CD4-positive, alpha-beta memory T cell (primary cell): ENCODE measurements at places on chromosomes 7 and 10. TPM values are rescaled to one million over a fixed set of nuclear protein-coding genes. Genes with fewer than 3 reads are reported as not detected.

The LYZL2 gene
- not detected for polyA plus RNA-seq

The GFRA1 gene
- polyA plus RNA-seq = not detected

The SOSTDC1 gene
- polyA plus RNA-seq = not detected

The WAPL gene
- 33.3 TPM for polyA plus RNA-seq

The HOGA1 gene
- not detected for polyA plus RNA-seq

The MEOX2 gene
- polyA plus RNA-seq = not detected

The STEAP4 gene
- polyA plus RNA-seq = not detected

The CABCOCO1 gene
- polyA plus RNA-seq = not detected

The HOXA11 gene
- polyA plus RNA-seq = not detected

The IGFBP3 gene
- polyA plus RNA-seq = 10.4 TPM

The GPR146 gene
- polyA plus RNA-seq = 22.2 TPM

The NXPH1 gene
- polyA plus RNA-seq = not detected

The SDK1 gene
- polyA plus RNA-seq = not detected

The HPSE2 gene
- 0.09 TPM for polyA plus RNA-seq

The GARIN1A gene
- not detected for polyA plus RNA-seq

The CC2D2B gene
- polyA plus RNA-seq = 0.10 TPM

The C10orf53 gene
- polyA plus RNA-seq = not detected

The MAGI2 gene
- polyA plus RNA-seq = not detected

The GPR158 gene
- not detected for polyA plus RNA-seq

The ASB10 gene
- not detected for polyA plus RNA-seq

The FAM13C gene
- not detected for polyA plus RNA-seq

The PRF1 gene
- 65.0 TPM for polyA plus RNA-seq

The CCL24 gene
- polyA plus RNA-seq = not detected

The TSC22D4 gene
- 30.0 TPM for polyA plus RNA-seq

The PKD2L1 gene
- polyA plus RNA-seq = not detected

The PSTK gene
- 6.0 TPM for polyA plus RNA-seq

The FBXL13 gene
- not detected for polyA plus RNA-seq

The CFAP43 gene
- not detected for polyA plus RNA-seq

The SAP25 gene
- not detected for polyA plus RNA-seq

The MYH16 gene
- polyA plus RNA-seq = not detected
